Stimulated activated CD4-positive, alpha-beta T cell treated with anti-CD3 and anti-CD28 coated beads, Interleukin-12 subunit alpha, Interleukin-12 subunit beta, amount 100 ng/mL, for 48 hours (primary cell): ENCODE measurements at places on chromosomes 5 and 9.

DNA sequence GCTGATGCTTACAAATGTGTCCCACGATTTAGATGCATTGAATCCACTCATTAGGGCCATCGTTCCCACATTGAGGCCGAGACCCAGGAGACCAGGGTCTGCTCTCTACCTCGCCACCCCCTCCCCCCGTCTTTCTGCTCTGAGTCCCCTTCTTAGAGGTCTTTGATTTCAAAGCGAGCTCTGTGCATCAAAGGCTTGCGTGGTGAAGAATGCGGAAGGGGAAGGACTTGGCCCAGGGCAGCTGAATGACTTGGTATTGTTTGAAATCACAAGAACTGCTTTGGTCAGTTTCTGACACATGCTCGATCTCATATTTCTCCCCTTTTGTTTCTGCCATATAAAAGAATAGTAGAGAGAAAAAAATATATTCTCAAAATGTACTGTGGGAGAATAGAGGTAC is 78.3 kb upstream of the IRX1 start:
- no peak for DNase-seq

- no peak for DNase-seq
Observed at GRCh38 chr5:142749321-142749720, 20.9 kb upstream of the ARHGAP26 start.

- no peak for DNase-seq
Observed at GRCh38 chr5:143957455-143957854, 145.5 kb downstream of the HMHB1 start.

DNA sequence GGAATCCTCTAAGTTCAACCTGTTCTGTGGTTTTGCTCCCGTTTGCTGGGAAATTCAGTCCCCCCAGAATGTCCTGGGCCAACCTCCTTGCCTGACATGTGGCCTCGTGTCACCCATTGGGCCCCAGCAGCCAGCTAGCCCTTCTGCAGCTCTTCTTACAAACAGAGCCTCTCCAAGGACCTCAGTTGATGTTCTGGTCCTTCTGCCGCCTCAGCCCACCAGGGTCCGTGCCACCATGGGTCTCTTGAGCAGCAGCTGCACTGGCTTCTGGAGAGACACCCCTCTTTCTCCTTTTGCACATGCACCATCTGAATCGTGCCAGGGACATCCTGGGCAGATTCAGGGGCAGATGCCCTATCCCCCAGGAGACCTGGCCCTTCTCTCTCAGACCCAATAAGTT is 85.0 kb downstream of the LMX1B start:
- no peak for DNase-seq

- no peak for DNase-seq
Observed at GRCh38 chr9:119366909-119367682, 2.1 kb downstream of the BRINP1 start.

GRCh38 chr5:6356578-6357164 is 21.7 kb downstream of the MED10 start:
- no peak for DNase-seq

DNA sequence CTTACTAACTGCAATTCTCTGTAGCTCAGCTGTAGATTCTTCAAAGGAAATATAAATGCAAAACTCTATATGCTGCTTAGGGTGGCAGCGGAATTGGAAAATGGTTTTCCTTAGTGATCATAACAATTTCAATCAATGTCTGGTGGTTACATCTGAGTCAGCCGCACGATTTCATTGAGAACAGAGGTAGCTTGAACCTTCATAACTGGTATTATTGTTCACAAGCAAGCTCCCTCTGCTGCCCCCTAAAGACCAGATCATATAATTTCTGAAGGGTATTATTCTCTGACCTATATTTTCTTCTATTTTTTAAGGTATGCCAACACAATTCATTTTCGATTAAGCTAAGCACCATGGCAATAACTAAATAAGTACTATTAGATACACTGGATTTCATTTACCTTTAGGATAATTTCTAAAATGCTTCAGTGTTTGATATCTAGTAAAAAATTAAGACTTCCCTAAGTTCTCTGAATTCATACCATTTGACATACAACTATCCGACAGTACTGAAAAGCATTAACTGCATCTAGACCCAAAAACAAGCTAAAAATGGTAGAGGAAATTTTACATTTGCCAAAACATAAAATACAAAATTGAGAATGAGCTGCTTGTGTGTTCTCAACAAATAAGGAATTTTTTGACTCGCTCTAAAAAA is 181.1 kb upstream of the SPEF2 start:
- DNase-seq = no peak

- DNase-seq = no peak
Observed at GRCh38 chr5:174572591-174572990, 151.8 kb upstream of the MSX2 start.

GRCh38 chr5:72837524-72838096 is 21.1 kb downstream of the TNPO1 start:
- DNase-seq = no peak

GRCh38 chr5:111935835-111936234 is 178.8 kb upstream of the NREP start:
- no peak for DNase-seq

DNA sequence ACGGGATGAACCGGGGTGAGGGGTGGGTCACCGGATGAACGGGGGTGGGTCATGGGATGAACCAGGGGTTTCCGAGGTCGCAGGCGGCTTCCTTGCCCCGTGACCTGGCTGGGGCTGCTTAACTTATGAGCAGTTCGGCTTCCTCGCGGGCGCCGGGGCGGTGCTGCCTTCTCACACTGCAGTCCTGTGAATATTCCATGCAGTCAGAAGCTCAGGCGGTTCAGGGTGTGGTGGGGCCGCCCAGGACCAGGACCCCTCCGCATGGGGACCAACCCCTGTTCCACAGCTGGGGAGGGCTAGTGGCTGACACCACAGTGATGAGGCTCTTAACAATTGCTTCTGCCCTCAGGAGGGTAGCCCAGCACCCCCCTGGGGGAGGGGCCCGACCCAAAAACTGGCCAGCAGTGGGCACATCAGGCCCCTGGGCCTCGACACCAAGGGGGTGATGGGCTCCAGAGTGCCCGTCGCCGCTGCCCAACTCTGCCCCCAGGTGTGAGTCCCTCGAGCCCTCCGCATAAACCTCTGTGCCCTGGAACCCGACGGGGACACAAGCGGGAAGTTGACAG is 30.9 kb upstream of the SLC9A3 start:
- DNase-seq = no peak

- no peak for DNase-seq
Observed at GRCh38 chr5:94992325-94992724, 292.6 kb downstream of the MCTP1 start.

DNA sequence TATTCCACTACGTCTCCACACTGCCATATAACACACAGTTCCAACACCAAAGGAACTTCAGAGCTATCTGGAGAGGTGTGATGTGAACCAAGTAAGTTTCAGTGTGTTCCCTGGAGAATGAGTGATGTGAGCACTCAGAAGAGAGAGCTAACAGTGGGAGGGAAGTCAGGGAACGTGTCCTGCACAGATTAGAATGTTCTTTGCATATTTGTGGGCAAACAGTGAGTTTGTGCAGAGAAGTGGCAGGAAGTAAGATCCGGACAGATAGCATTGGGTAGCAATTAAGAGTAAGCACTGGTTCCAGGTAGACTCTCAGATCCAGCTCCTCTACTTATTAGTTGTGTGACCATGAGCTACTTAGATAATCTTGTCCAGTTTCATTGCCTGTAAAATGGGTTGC is 206.4 kb downstream of the PDZD2 start:
- DNase-seq = no peak

DNA sequence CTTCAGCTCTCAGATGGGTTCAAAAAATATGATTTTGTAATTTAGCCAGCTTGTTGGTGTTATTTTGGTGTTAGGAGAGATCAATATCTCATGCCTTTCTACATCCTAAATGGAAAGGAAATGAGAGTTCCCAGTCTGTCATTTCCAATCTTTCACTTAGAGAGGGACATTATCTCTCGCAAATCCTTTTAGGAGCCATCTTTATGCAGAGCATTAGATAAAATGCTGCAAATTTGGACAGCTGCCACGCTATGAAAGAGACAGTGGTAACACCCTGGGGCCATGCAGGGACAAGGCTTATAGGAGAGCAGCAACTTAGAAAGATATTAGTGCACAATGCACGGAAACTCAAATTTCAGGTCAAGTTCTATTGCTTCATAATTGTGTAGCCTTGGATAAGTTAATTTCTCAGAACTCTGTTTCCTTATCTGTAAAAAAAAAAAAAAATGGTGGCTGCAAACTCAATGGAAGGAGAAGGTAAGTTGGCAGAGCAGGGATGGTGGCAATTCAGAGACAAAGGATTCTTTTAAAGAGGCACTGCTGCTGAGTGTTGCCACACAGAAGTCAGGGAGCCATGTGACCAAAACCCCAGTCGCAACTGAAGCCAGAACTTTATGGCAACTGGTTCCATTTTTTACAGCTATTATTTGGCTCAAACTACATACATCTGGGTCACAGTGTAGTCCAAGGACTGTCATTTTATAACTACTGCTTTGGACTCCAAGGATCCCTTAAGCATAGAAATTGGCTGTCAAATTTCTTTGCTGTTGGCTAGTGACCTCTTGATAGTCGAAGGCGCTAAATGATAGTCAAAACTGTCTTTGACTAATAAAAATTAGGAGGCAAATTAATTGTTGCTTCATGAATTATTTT is 210.2 kb downstream of the FRMD3 start:
- DNase-seq = no peak

DNA sequence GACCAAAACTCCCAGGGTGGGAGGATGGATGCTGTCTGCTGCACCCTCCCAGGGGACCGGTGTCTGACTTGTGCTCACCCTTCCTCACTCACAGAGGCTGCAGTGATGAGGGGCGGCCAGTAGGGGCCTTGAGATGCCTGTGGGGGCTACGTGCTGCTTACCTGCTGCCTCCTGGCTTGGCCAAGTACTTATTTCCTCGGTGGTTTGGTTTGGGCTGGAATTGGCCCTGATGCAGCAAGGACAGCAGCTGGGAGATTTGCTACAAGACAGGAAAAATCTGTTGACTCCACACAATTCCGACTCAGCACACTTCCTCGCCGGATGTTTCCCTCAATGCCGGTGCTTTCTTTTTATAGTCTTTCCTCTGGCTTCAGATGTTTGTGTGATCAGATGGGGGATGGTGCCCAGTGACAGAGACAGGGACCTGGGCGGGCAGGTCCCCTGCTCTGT is 6.6 kb downstream of the PCDH12 start:
- DNase-seq = peak; percentile 28
